ENCODE measurements at places on chromosomes 11 and 22. TPM values are rescaled to one million over a fixed set of nuclear protein-coding genes. Genes with fewer than 3 reads are reported as not detected.
A peak's percentile ranks its signal among the peaks of the same experiment; 100 is the strongest.

DNA sequence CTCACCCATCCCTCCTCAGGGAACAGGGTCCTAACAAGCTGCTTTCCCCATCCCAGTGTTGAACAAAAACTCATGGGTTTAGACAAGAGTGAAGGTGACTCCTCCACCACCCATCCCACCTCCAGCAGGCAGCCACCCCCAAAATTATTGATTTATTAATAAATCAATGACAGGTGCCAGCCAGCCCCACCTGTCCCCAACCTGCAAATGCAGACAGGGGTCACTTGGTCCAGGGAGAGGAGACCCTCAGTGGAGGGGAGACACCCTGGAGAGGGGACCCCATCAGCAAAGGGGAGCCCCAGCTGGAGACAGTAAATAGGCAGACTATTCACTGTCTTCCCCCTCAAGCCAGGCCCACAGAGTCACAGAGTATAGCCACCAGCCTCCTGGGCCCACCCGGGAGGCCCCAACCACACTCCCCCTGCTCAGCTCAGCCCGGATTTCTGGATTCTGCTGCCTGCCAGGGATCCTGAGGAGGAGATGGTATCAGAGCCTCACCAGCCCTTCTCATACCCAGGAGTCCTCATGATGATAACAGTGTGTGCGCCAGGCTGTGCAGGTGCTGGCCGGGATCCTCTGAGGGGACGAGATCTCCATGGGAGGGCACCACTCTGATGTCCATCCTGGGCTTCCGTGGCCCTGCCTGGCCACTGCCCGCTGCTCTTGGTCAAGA is 8.8 kb upstream of the CD81 start:
- H3K36me3 ChIP-seq = no peaks in the 10 kb centered on the region
- no peak overlapping the region for H3K27ac ChIP-seq
- H3K4me3 ChIP-seq = no peak overlapping the region
- peaks cover 2% of the 10 kb centered on the region for H3K27me3 ChIP-seq
- no peak for DNase-seq
- H3K4me1 ChIP-seq = no peaks in the 10 kb centered on the region

GRCh38 chr11:44749189-44749588 is 22.4 kb downstream of the TSPAN18 start:
- H3K27ac ChIP-seq = no peak overlapping the region
- no peaks in the 10 kb centered on the region for H3K4me1 ChIP-seq
- DNase-seq = no peak
- no peaks in the 10 kb centered on the region for H3K36me3 ChIP-seq

DNA sequence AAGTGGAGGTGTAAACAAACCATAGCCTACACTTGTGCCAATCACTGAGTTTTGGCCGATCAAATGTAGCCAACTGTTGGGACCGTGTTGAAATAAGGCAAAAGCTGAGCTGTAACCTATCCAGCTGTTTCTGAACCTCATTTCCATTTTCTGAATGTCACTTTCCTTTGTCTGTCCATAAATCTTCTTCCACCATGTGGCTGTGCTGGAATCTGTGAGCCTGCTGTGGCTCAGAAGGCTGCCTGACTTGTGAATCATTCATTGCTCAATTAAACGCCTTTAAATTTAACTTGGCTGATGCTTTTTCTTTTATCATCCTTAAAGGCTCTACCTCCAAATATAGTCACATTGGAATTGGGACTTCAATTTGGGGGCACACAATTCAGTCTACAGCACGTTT is 203.1 kb upstream of the MPPED2 start:
- H3K27me3 ChIP-seq = no peaks in the 10 kb centered on the region
- H3K4me1 ChIP-seq = no peaks in the 10 kb centered on the region
- H3K27ac ChIP-seq = no peak overlapping the region
- no peak overlapping the region for H3K4me3 ChIP-seq

DNA sequence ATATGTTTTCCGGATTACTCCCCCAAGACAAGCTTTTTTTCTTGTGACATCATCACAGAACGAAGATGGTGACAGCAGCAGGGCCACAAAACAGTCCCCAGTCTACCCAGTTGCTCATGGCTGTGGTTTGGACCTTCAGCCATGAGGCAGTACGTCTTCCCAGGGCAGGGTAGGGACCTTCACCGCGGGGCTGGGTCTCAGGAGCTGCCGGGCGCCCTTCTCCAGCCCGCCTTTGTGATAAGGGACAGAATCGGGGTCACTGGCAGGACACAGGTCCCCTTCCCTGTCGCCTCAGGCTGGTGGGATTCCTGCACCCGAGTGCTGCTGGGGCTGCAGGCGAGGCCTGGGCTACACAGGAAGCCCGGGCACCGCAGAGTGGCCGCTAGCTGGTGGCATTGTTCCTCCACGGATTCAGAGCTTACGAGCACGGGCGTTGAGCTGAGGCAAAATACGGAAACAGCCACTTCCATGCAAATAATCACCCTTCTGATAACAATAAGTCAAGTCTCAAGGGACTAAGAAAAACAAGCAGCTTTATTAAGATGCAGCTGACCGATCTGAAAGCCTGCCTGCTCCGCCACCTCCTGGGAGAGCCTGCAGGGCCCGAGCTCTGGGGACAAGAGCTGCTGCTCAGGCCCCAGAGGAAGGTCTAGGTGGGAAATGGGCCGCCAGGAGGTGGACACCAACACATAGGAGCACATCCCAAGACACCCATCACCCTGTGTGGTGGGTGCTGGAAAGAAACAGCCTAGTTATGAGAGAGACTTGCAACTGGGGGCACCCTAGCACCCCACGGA is 12.3 kb downstream of the TBX1 start:
- DNase-seq = no peak
- no peak overlapping the region for H3K4me3 ChIP-seq
- H3K36me3 ChIP-seq = no peaks in the 10 kb centered on the region
- H3K27ac ChIP-seq = no peak overlapping the region

GRCh38 chr11:82889133-82890001 is 10.9 kb downstream of the PRCP start:
- no peak for DNase-seq
- no peak overlapping the region for H3K27ac ChIP-seq
- H3K27me3 ChIP-seq = no peaks in the 10 kb centered on the region
- no peaks in the 10 kb centered on the region for H3K4me1 ChIP-seq

DNA sequence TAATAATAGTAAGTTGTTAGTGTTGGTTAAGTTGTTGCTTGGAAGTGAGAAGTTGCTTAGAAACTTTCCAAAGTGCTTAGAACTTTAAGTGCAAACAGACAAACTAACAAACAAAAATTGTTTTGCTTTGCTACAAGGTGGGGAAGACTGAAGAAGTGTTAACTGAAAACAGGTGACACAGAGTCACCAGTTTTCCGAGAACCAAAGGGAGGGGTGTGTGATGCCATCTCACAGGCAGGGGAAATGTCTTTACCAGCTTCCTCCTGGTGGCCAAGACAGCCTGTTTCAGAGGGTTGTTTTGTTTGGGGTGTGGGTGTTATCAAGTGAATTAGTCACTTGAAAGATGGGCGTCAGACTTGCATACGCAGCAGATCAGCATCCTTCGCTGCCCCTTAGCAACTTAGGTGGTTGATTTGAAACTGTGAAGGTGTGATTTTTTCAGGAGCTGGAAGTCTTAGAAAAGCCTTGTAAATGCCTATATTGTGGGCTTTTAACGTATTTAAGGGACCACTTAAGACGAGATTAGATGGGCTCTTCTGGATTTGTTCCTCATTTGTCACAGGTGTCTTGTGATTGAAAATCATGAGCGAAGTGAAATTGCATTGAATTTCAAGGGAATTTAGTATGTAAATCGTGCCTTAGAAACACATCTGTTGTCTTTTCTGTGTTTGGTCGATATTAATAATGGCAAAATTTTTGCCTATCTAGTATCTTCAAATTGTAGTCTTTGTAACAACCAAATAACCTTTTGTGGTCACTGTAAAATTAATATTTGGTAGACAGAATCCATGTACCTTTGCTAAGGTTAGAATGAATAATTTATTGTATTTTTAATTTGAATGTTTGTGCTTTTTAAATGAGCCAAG is 2.7 kb downstream of the NEAT1 start:
- DNase-seq = peak; percentile 77
- peak overlapping the region; percentile 100 for H3K27ac ChIP-seq
- H3K27me3 ChIP-seq = no peaks in the 10 kb centered on the region
- H3K4me3 ChIP-seq = peak overlapping the region; percentile 90
- H3K4me1 ChIP-seq = peaks cover 49% of the 10 kb centered on the region

- no peak overlapping the region for H3K27ac ChIP-seq
- DNase-seq = no peak
- no peak overlapping the region for H3K4me3 ChIP-seq
- H3K36me3 ChIP-seq = no peaks in the 10 kb centered on the region
Observed at GRCh38 chr11:121456151-121456550, 3.4 kb upstream of the SORL1-AS1 start.

Gene TRMT112
- 264 TPM for total RNA-seq

All from PC-9 (cell line).